ENCODE measurements at places on chromosomes 3 and 15.

GRCh38 chr15:87816811-87817210, 439.7 kb downstream of the NTRK3 start:
- no peak for DNase-seq

- DNase-seq, result no peak
These were observed 76.8 kb downstream of the NPAP1 start for GRCh38 chr15:24752354-24752753.

GRCh38 chr15:45026651-45027190, 3.7 kb downstream of the SORD start:
- no peak for DNase-seq

DNA sequence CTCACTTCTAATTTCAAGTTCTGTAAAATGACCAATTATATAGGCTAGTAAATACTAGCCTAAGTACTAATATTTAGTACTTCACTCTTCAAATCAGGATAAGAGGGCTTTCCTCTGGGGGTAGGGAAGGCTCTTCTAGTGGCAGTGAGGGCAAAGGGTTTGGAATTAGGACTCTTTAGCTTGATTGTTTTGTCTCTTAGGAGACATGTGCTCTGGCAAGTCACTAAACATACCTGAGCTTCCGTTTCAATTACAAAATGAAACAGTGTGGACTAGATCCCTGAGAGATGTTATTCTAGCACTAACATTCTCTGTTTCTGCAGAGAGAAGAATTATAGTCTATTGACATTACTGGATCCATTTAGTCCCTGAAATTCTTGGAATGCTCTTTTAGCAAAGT, 71.5 kb downstream of the PCOLCE2 start:
- no peak for DNase-seq

- DNase-seq, result no peak
These were observed 990 bp downstream of the IQCF5 start for GRCh38 chr3:51874411-51874810.

GRCh38 chr3:81545572-81545971, 215.9 kb downstream of the GBE1 start:
- no peak for DNase-seq
